ENCODE measurements at places on chromosomes 7 and 10.

DNA sequence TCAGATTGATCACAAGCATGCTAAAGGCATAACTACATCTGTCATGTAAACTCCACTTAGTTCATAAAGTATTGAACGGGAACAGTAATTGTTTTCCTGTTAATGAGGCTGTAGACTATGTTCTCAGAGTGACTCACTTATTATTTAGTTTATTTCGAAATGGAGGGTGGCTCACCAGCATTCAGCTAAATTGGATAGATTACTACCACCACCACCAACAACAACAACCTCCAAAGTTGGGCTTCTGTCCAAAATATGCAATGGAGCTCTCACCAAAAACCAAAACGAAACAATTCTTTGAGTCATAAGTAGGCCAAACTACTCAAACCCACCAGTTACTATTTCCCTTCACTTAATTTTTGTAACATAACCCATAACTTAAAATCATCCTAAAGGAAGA, 127.9 kb upstream of the NRBF2 start:
- DNase-seq: no peak

GRCh38 chr10:106836933-106837663, 327.4 kb downstream of the SORCS1 start:
- DNase-seq: no peak

DNA sequence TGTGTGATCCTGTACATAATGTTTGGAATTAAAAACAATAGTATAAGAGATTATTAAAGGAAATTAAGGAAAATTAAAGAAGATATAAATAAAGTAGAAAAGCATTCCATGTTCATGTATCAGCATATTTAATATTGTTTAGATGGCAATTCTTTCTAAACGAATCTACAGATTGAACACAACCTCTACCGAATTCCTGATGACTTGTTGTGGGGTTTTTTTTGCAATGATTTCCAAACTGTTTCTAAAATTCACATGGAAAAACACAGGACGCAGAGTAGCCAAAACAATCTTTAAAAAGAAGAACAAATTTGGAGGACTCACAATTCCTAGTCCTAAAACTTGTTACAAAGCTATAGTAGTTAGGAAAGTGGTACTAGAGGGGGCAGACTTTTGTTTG, 573.4 kb upstream of the IGFBP3 start:
- DNase-seq: no peak

DNA sequence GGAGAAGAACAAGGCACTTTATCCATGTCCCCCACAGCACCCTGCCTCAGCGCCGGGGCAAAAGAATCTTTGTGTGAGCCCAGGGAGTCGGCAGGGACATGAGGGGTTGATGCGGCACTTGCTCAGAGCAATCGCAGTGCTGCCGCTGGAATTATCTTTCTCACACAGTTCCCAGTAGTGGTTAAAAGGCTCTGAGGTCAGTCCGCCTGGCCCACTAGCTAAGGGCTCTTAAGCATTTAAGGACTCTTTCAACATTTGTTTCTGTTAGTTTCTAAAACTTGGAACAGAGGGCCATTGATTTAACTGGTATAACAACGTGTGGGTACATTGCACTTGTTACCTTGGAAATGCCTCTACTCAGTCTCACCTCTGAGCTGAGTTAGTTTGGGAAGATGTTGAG, 208.0 kb upstream of the C7orf33 start:
- DNase-seq: no peak

DNA sequence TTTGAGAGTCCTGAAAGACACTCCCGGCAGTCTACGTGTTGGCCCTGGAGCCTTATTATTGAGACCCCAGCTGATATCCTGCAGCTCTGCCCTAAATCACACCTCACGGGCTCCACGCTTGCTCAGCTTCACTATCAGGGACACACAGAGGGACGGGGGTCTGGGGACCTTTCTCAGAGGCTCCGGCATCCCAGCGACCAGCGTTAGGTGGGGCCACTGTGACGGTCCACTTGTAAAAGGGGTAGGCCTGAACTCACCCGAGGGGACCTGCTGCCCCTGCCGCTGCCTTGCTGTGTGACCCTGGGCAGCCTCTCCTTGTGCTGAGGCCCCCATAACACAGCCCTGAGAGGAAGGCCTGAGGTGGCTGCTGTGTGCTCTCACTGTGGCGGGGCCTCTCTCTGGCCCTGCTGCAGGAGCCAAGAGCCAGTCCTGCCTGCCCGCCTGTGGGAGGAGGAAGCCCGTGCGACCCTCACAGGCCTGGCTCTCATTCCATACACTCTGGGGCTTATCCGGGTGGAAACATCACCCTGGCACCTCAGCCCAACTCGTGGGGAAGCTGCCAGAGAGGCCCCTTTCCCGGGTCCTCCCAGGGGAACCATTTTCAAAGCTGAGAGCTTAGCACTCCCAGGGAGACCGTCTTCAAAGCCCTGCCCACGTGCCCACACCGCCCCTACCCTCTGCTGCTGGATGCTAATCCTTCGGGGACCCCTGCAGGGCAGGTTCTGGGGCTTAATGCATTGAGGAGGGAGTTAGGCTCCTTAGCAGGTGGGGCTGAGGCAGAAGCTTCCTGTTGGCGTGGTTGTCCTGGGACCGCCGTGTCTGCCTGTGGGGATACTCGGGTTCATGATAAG, 21.7 kb downstream of the AQP1 start:
- no peak for DNase-seq

DNA sequence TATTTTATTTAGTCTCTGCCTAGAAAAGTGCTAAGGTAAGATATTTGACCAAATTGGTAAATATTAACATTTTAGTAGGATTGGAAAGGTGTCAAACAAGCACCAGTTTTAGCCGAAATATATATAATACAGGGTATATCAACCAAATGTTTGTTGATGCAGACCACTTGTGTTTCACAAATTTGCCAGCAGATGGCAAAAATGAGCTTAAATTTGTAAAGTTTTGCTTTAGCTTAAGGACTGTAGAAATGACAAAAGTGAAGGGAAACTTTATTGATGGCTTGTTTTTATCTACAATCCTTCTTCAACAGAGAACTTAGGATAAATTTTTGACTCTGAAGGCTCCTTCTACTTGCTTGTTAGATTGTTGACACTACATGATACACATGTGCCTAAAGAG, 4.8 kb upstream of the POLR1F start:
- no peak for DNase-seq

- no peak for DNase-seq
Observed at GRCh38 chr10:124436191-124436638, 13.6 kb downstream of the NKX1-2 start.

DNA sequence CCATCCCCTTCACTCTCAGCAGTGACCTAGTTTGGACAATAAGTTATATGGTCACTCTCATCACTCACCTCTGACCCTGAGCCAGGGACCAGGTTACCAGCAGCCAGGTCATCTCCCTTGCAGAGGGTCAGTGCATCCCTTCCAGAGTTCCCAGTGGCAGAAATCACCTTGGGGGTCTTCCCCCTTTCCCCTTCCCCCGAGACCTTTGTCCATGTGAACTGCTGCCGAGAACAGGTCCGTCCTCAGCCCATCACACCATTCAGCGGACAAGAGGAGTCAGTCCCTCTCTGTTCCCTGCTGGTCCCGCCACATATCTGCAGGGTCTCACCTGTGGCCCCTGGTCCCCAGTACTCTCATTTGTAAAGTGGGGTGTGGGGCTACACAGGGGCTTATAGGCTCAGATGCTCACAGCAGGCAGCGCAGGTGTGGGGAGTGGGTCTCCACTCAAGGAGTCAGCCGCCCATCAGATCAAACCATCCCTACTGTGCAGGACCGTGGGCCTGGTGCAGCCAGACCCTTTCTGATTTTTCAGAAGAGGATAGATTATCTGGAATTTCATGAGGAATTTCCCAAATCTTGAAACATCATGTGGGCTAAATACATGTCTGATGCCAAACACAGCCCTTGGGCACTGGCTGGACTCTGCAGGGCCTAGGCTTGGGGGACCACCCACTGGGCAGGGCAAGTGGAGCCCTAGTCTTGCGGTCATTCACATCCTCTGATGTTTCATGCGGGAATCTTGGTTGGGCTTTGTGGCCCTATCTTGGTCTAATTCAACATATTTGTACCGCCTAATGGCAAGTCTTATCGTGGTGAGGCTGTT, 6.5 kb downstream of the DEPP1 start:
- no peak for DNase-seq

DNA sequence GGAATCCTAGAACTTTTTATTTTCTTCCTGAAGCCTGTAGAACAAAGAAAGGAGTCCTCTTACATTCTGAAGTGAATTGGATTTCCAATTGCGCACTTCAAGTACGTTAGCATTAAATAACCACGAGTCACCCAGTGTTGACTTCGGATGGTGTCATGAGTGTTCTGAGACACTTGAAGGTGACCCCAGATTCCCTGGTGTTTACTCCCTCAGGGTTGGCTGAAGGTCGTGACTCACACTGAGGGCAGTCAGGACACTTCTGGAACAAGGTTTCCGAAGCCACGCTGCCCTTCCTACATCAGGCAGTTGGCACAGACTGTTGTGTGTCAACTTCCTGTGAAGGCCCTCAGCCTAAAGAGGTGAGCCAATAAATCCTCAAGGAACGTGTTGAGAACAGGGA, 186.6 kb upstream of the CELF2 start:
- no peak for DNase-seq

GRCh38 chr10:132585732-132586722, 48.4 kb downstream of the INPP5A start:
- DNase-seq: no peak

DNA sequence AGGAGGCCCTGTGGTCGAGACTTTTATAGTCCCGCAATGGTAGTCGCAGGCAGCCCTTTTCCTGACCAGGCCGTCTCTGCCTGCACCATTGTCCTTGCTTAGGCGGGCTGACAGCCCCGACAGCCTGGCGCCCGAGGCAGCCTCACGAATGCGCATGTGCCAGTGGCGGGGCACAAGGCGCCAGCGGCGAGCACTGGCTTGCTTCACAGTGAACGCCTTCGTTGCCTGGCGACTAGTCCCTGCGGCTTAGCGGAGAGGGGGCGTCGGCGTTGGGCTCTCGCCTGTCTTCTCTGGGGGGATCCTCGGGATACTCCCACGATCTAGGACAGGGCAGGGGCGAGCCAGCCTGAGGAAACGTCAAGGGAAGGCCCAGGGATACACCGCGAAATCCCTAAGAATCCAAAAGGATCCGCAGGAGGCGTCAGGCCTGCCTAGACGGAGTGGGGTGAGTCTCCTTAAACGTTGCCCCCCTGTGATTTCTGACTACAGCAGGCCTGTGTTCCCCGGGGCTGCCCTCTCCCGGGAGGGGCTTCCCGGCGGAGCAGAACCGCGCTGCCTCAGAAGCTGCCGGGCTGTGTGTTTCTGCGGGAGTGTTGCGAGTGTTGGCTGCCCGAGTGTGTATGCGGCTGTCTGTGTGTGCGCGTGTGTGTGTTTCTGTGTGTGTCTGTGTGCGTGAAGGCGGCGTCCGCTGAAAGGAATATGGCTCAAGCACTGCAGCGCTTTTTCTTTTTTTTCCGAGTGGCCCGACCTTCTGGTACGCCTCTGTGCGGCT, 20.5 kb upstream of the ZNF273 start:
- DNase-seq: no peak

DNA sequence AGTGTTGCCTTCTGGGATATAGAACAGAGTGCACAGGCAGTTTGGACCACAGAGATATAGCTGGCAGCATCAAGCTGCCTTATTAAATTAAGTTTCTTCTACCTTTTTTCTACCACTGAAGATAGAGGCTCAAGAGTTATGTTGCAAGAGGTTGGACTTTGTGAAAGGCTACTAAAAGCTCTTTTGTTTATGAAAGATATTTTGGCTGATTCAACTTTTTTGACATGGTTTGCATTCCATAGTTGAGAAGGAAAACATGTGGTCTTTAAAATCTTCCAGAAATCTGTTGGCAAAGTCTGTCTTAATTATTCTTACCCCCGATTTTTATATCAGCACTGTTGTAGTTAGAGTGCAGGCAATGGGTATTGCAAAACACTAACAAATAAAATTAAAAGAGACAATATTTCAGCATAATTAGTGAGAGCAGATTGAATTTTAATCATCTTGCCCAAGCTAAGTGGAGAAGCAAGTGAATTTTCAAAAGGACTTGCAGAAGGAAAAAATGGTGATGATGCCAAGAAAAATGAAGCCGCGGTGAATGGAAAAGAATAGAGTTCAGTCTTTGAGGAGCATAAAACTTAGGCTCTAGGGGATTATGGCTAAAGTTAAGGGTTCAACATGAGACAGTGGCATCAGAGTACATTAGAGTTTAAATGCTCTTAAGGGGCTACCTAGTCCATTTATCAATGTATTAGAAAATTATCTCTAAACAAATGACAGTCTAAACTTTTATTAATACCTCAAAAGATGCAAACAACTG, 450.9 kb upstream of the CNTNAP2 start:
- DNase-seq: no peak

GRCh38 chr7:30278849-30279652, 5.3 kb upstream of the ZNRF2 start:
- DNase-seq: no peak

- no peak for DNase-seq
Observed at GRCh38 chr10:76139431-76139830, 708.0 kb downstream of the LRMDA start.

- no peak for DNase-seq
Observed at GRCh38 chr10:22760025-22760424, 45.6 kb upstream of the PIP4K2A start.

DNA sequence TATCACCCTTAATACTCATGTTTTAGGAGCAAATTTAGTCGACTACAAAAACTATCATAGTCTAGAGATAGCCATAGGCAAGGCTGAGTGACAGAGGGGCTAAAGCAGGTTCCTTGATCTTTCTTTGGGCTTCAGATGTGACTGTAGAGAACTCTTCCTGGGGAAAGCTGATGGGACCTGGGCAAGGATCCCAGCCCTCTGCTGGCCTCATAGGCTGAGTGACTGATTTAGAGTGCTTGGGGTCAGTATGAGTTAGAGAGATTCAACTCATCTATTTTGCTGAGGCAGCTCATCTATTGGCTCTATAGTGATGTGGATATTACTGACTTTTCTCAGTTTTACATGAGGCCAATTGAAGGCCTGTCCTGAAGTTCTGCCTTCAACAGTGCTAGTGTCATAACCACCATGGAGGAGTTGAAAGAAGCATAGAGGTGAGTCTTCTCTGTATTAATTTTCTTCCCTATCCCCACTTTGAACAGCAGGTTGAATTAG, 81.6 kb downstream of the SAMD9 start:
- DNase-seq: no peak

DNA sequence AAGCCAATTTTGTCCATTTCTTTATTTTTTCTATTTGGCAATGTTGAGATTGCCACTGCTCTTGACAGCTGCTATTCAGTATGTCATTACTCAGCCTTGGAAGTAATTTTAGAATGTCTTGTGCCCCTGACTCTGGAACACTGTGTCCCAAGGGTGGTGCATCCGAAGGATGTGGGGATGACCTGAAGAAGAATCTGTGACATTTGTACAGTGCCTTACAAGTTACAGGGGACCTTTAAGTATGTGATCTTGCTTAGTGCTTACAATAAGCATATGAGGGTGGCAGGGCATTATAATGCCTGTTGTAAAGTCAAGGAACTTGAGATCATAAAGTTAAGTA, 239.5 kb downstream of the REEP3 start:
- no peak for DNase-seq

DNA sequence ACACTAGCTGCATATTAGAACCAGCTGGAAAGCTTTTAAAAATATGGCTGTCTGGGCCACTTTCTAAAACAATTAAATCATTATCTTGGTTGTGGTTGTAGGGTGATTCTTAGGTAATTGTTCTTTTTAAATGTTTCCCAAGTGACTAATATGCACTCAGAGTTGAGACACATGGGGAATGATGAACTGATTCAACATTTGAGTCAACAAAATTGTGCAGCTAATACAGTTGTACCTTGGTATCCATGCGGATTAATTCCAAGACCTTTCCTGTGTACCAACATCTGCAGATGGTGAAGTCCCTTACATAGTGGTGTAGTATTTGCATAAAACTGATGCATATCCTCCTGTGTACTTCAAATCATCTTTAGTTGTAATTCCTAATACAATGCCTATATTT, 242.2 kb downstream of the ATRNL1 start:
- no peak for DNase-seq

- DNase-seq: peak; percentile 2
Observed at GRCh38 chr7:15720849-15721471, 34.5 kb upstream of the MEOX2 start.

Measured in A549 (cell line).